Suppressor macrophage treated with lipopolysaccharide for 1 hour (primary cell): ENCODE measurements at places on chromosomes 3 and 15.
A peak's percentile ranks its signal among the peaks of the same experiment; 100 is the strongest.

- no peak for DNase-seq
These were observed 557.9 kb downstream of the FGF12 start for GRCh38 chr3:192169332-192169915.

DNA sequence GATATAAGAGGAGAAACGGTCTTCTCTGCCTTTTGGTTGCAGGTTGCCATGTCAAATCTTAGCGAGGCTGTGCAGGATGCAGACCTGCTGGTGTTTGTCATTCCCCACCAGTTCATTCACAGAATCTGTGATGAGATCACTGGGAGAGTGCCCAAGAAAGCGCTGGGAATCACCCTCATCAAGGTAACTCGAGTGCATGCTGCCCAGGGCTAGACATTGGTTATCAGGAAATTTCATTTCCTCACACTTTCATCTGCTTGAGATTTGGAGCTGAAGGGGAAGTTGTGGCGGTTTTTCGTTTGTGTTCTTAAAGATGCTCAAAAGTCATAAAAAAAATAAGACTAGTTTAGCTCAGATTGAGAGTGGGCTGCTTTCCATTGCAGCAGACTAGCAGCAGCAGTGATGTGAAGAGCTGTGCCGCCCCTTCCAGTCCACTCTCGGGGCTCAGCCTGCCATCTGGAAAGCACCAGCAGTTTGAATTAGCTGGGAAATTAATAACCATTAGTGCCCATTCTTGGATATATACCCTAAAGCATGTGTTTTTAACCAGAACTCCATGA is 32.2 kb downstream of the GPD1L start:
- no peak for DNase-seq

DNA sequence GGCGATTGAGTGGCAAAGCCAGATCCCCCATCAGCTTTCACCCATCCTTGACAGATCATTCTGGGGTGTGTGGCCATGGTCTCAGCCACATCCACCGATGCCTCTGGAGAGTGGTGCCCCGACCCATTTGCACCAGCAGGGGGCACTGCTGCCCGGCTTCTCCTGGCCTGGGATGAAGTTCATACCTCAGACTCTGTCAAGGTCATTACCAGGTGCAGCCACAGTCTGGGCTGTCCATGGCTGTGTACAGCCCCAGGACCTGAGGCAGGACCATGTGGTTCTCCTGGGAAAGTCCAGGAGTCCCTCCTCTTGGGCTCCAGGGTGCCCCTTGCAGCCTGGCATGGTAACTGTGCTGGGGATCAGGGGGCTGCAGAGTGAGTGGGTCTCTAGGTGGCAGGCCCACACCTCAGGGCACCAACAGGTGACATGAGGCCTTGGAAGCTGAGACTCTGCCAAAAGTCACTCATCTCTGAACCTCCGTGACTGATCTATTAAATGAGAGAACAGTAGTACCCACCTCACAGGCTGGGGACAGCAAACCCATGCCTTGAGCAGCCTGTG is 67.2 kb downstream of the CACNA2D2 start:
- DNase-seq, result peak; percentile 81

DNA sequence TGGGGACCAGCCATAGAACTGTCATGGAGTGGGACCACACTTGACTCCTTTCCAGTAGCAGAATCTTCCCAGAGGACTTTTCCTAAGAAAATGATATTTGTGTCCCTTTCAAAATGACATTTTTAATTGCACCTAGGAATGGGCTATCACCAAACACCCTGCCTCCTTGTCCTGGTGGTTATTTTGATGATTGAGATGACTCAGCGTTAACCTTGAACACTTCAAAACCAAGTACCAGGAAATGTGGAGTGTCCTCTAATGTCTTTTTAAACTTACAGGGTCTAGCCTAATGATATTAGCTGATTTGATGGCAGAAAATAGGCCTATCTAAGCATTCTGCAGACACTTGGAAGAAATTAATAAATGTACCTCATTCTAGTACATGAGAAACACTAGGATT is 90.7 kb downstream of the HHLA2 start:
- DNase-seq, result no peak

DNA sequence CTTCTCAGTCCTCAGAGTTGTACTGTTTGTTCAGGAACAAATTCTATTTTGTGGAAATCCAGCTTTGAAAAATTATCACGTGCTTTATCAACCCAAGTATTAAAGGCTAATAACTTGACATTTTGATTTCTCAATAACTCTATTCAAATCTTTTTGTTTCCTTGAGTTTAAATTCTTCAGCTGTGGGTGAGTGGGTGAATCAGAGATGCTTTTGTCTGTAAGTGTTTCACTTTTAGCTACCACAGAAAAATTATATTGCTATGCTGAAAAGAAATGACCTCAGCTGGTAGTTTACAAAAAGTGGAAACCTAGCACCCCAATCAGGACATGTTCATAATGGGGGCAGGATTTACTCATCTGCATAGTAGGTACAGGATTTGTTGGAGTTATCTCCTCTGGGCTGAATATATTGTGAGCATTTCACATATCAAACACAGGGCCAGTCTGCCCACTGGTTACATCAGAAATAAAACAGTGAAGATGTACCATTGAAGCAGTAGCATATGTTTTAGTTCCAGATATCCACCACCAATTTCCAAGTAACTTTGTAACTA is 30.5 kb downstream of the MINDY4B start:
- no peak for DNase-seq

- DNase-seq, result no peak
These were observed 38.8 kb downstream of the LRRFIP2 start for GRCh38 chr3:37135561-37135960.

DNA sequence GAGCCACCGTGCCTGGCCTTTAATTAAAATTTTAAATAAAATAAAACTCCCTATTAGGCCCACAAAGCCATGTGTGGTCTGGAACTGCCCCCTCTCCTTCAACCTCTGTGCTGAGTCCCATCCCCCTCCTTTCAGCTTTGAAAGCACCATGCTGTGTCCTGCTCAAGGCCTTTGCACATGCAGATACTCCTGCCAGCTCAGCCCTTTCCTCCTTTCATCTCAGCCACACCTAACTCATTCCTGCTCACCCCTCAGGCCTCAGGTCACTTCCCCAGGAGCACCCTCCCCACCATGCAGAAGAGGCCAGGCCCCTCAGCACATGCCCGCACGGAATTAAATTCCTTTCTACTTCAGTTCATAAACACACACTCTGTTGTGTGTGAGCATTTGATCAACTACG is 28.1 kb downstream of the ATRIP start:
- no peak for DNase-seq

DNA sequence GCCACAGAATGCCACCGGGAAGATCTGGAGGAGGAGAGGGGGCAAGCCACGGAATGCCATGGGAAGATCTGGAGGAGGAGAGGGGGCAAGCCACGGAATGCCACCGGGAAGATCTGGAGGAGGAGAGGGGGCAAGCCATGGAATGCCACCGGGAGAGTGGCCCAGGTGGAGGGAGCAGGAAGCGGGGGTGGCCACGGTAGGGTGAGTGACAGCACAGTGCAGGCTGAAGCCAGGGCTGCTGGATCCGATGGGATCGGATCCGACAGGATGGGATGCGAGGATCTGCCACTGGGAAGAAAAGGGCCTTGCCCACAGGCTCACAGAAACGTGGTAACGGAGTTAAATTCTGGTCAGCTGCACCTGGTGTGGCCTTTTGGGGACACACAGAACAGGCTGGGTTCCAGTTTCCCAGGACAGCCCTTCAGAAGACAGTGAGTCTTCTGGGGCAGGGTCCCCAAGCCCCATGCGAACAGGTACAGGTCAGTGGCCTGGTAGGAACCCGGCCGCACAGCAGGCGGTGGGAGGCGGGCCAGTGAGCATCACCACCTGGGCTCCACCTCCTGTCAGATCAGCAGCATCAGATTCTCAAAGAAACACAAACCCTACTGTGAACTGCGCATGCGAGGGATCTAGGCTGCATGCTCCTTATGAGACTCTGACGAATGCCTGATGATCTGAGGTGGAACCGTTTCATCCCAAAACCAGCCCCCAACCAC is 58.8 kb downstream of the XXYLT1 start:
- no peak for DNase-seq

DNA sequence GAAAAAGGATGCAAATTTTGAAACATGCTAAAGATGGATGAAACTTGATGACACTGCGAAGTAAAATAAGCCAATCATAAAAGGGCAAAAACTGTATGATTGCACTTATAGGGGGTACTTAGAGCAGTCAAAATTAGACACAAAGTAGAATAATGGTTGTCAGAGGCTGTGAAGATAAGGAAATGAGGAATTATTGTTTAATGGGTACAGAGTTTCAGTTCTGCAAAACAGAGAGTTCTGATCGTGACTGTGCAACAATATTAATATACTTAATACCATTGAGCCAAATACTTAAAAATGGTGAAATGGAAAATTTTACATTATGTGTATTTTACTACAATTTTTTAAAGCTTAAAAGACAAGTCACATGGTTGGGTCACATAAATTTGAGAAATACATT is 35.1 kb downstream of the UBE3A start:
- peak; percentile 35 for DNase-seq

GRCh38 chr15:90563463-90563862 is 33.7 kb downstream of the CRTC3 start:
- no peak for DNase-seq

DNA sequence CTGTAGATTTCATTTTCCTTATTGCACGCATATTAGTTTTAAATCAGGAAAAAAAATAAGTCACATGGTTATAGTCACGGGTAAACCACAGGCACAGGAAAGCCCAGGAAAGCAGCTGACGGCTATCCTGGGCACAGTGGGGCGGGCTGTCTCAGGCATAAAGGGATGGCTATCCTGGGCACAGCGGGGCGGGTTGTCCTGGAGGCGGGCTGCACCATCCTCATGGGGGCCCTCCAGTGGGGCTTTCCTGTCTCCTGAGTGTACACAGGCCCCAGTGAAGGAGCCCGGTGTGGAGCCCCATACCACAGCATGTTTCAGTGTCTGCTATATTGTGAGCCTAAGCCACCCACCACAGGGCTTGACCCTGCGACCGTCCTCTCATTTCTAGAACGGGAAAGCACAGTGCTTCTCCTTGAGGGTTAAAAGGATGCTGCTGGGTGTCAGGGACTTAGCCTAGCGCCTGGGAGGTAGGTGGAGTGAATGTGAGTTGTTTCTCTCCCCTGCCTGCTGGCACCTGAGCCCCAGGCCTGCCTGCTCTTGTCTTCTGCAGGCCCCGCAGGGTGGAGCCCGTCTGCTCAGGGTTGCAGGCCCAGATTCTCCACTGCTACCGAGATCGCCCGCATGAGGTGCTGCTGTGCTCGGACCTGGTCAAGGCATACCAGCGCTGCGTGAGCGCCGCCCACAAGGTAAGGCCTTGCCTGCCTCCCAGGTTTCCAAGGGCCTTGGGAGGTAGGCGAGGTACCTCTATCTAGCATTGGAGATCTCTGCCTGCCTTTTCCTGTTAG is 25.9 kb upstream of the PLXNA1 start:
- peak; percentile 28 for DNase-seq

- DNase-seq, result no peak
These were observed 175.0 kb upstream of the MCTP2 start for GRCh38 chr15:94056314-94056713.

DNA sequence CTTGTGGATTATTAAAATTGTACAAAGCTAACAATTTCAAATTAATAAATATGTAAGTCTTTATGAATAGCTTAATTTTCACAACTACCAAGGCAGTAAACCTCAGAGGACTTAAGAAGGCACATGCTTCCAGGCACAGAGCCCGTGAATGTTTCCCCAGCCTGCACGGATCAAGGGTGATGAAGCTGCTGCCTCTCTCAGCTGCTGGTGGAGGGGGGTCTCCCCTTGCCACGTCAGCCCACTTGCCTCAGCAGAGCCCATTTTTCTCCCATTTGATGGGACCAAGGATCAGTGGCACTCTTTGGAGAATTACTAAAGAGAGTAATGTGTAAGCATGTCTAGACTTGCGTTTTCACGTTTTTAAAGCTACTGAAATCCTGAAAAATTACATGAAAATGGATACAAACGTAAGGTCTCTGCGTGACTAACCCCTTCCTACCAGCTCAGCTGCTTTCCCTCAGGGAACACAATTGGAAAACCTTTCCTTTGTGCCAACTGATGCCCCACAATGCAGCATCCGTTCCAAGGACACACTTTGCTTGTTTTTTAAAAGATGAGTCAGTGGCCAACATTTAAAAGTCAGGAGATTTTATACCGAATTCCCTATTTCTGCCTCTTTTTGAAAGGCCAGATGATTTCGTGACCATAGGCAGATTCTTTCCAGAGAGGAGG is 494.1 kb downstream of the GABRG3 start:
- no peak for DNase-seq

- DNase-seq, result no peak
These were observed 79.9 kb upstream of the ZBTB20 start for GRCh38 chr3:115226844-115227445.

- no peak for DNase-seq
These were observed 39.0 kb upstream of the BLM start for GRCh38 chr15:90677807-90678790.
